Esophagus muscularis mucosa (tissue), 4 donors: ENCODE measurements at places on chromosomes 5 and 9.

GRCh38 chr9:8822667-8823025 lies 1023.1 kb upstream of the DMAC1 start:
- DNase-seq, result no peak
- no peak overlapping the region for H3K4me3 ChIP-seq
- no peaks in the 10 kb centered on the region for H3K27me3 ChIP-seq
- no peak overlapping the region for H3K27ac ChIP-seq
- H3K36me3 ChIP-seq, result no peaks in the 10 kb centered on the region

DNA sequence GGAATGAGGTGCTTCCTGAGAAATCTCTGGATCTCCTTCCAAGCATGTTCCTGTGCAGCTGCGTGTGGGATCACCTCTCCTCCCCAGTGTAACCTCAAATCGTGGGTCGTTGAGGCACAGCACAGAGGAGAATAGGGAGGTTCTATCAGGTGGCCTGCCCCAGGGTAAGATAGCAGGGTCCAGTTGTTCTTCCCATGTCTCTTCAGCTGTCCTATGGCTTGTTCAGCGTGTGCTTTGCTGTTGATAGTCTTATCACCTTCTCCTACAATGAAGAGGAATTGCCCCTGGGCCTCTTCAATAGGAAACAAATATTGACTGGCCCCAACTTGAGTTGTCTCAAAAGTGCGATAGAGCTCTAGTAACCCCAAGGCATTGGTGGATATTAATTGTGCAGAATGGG lies 22.4 kb downstream of the BAAT start:
- no peak for DNase-seq
- H3K27ac ChIP-seq, result no peak overlapping the region
- no peaks in the 10 kb centered on the region for H3K4me1 ChIP-seq

DNA sequence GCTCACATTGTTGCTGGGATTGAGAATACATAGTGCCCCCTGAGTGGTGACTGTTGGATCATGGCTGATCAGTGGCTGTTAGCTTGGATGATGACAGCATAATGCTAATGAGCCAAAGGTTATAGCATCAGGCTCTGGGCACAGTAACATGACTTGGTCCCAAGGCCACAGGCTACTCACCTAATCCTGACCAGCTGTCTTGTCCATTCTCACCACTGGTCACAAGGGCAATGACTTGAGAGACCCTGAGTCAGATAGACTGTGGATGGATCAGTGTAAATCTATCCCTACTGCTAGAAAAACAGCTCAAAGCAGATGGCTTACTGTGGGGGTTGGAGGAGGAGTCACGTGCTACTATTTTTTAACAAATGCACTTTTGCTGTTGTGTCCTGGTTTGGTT lies 74.7 kb downstream of the AOPEP start:
- H3K27ac ChIP-seq, result peak overlapping the region; percentile 53
- peaks cover 8% of the 10 kb centered on the region for H3K36me3 ChIP-seq
- no peak overlapping the region for H3K4me3 ChIP-seq
- H3K4me1 ChIP-seq, result peaks cover 24% of the 10 kb centered on the region
- no peak for DNase-seq

DNA sequence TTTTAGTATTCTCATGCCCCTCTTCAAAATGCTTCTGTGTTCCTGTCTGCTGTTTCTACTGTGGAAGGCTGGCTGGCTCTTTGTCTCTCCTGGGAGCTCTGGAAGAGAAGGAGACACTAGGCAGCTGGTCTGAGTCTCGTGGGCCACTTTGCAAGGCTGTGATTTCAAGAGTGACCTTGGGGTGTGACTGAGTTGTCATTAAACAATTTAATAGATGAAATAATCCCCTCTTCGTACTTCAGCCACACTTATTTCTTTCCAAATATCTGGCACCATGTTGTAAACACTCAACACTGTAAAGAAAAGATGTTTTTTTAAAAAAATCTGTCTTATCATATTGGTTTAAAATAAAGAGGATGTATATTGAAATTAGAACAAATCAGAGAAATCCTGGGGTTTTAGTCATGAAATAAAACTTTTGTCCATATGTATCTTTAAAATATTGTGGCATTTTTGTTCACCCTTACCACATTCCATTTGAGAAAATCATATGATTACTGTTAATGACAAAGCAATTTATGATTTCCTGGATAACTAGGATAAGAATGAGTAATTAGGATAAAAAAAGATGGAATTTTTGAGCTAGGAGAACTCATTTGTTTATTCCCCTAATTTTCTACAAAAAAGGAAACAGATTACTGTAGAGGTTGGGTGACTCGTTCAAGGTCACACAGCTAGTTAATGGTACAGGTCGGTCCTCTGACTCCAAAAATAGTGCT lies 200.8 kb downstream of the MAT2B start:
- no peak overlapping the region for H3K27ac ChIP-seq
- DNase-seq, result no peak
- no peaks in the 10 kb centered on the region for H3K4me1 ChIP-seq
- H3K27me3 ChIP-seq, result no peaks in the 10 kb centered on the region
- H3K36me3 ChIP-seq, result no peaks in the 10 kb centered on the region
- no peak overlapping the region for H3K4me3 ChIP-seq

GRCh38 chr9:89247431-89248353 lies 63.3 kb upstream of the CKS2 start:
- H3K4me1 ChIP-seq, result peaks cover 15% of the 10 kb centered on the region
- no peaks in the 10 kb centered on the region for H3K27me3 ChIP-seq
- no peak overlapping the region for H3K27ac ChIP-seq

DNA sequence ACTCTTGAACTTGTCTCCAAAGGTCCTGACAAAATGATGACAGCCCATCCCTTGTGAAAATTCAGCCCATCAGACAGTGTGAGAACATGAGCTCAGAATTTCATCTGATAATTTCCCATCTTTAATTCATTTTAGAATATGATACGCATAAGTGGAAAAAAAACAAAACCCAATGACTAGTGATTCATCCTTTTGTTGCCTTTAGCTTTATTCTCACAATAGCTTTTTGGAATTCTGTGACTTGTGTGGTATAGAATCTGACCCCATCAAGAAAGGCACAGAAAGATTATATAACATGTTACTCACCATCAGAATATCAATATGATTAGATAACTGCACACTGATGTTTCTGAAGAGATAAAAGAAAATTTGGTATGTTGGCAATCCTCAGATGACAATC lies 16.1 kb upstream of the TMED7 start:
- H3K4me3 ChIP-seq, result no peak overlapping the region
- H3K4me1 ChIP-seq, result no peaks in the 10 kb centered on the region
- DNase-seq, result no peak

DNA sequence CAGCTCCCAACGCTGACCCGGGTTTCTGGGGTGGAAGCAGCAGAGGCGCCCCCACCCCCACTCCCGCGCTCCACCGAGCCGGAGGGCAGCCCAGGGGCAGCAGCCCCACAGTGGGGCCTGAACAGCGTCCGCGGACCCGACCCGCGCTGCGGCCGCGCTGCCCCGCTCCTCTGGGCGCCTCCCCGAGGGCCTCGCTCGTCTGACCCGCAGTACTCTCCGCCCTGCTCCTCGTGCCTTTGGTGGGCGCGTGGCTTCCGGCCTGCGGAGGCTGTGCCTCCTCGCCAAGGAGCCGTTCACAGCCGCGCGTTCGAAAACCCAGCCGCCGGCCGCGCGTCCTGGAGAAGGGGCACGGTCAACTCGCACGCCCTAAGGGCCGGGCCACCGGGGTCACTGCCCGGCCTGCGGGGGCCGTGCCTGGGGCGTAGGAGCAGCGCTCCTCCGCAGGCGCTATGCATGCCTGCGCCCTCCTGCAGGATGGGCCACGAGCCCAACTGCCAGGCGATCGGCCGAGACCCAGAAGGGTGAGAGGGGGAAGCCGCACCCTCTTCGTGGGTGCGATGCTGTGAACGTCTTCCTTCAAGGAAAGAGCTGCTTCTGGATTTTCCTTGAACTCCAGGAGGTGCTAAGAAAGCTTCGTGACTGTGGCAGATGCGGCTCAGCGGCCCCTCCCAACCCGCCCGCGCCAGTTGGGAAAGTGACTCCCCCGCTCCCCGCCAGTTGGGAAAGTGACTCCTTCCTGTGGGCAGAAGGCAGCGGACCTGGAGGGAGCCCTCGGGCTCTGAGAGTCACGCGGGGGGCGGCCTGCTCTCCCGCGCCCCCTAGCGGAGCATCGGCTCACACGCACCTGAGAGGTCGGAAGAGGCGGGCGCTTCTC lies 82.7 kb downstream of the HSD17B3 start:
- DNase-seq, result no peak
- H3K36me3 ChIP-seq, result no peaks in the 10 kb centered on the region
- H3K27me3 ChIP-seq, result no peaks in the 10 kb centered on the region
- peak overlapping the region; percentile 36 for H3K4me3 ChIP-seq
- H3K4me1 ChIP-seq, result peaks cover 29% of the 10 kb centered on the region

- no peak overlapping the region for H3K4me3 ChIP-seq
- peaks cover 4% of the 10 kb centered on the region for H3K27me3 ChIP-seq
- H3K36me3 ChIP-seq, result no peaks in the 10 kb centered on the region
- no peak overlapping the region for H3K27ac ChIP-seq
These were observed 19.7 kb upstream of the OR2K2 start for GRCh38 chr9:111349766-111350165.

GRCh38 chr5:76591366-76591765 lies 31.8 kb downstream of the F2RL2 start:
- no peaks in the 10 kb centered on the region for H3K4me1 ChIP-seq
- DNase-seq, result no peak
- no peak overlapping the region for H3K27ac ChIP-seq
- no peaks in the 10 kb centered on the region for H3K36me3 ChIP-seq
- no peaks in the 10 kb centered on the region for H3K27me3 ChIP-seq

GRCh38 chr9:130426883-130427282 lies 17.9 kb upstream of the ASS1 start:
- no peak overlapping the region for H3K4me3 ChIP-seq
- no peaks in the 10 kb centered on the region for H3K27me3 ChIP-seq
- H3K4me1 ChIP-seq, result peaks cover 10% of the 10 kb centered on the region
- no peak for DNase-seq

DNA sequence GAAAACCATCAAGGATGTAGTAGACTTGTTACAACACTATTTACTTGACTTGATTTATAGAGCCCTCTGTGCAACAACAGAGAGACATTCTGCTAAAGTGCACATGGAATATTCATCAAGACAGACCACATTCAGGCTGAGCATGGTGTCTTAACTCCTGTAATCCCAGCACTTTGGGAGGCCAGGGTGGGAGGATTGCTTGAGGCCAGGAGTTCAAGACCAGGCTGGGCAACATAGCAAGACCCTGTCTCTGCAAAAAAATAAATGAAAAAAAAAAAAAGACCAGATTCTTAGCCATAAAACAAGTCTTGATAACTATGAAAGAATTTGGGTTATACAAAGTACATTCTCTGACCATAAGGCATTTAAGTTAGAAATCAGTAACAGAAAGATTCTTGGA lies 25.3 kb downstream of the DENND4C start:
- H3K4me3 ChIP-seq, result no peak overlapping the region
- H3K36me3 ChIP-seq, result no peaks in the 10 kb centered on the region
- H3K4me1 ChIP-seq, result peaks cover 24% of the 10 kb centered on the region
- no peak for DNase-seq

GRCh38 chr5:72096602-72097188 lies 10.6 kb upstream of the MAP1B start:
- no peak overlapping the region for H3K4me3 ChIP-seq
- no peaks in the 10 kb centered on the region for H3K36me3 ChIP-seq
- no peaks in the 10 kb centered on the region for H3K4me1 ChIP-seq
- H3K27me3 ChIP-seq, result no peaks in the 10 kb centered on the region

GRCh38 chr5:173913686-173914321 lies 25.7 kb downstream of the CPEB4 start:
- DNase-seq, result no peak
- H3K4me3 ChIP-seq, result no peak overlapping the region
- H3K36me3 ChIP-seq, result peaks cover 37% of the 10 kb centered on the region

- H3K4me3 ChIP-seq, result no peak overlapping the region
- no peaks in the 10 kb centered on the region for H3K36me3 ChIP-seq
- DNase-seq, result no peak
- H3K27ac ChIP-seq, result no peak overlapping the region
- H3K4me1 ChIP-seq, result no peaks in the 10 kb centered on the region
These were observed 488.1 kb upstream of the TLE4 start for GRCh38 chr9:79083621-79084020.

GRCh38 chr5:72749362-72749997 lies 67.0 kb upstream of the TNPO1 start:
- no peak for DNase-seq
- no peaks in the 10 kb centered on the region for H3K4me1 ChIP-seq
- no peaks in the 10 kb centered on the region for H3K27me3 ChIP-seq
- H3K36me3 ChIP-seq, result no peaks in the 10 kb centered on the region
- no peak overlapping the region for H3K4me3 ChIP-seq
- H3K27ac ChIP-seq, result no peak overlapping the region

- no peak overlapping the region for H3K27ac ChIP-seq
- no peak for DNase-seq
- H3K27me3 ChIP-seq, result no peaks in the 10 kb centered on the region
- no peaks in the 10 kb centered on the region for H3K36me3 ChIP-seq
- peaks cover 14% of the 10 kb centered on the region for H3K4me1 ChIP-seq
- no peak overlapping the region for H3K4me3 ChIP-seq
These were observed 418.6 kb upstream of the TYRP1 start for GRCh38 chr9:12274577-12274976.

- H3K4me1 ChIP-seq, result no peaks in the 10 kb centered on the region
- H3K27me3 ChIP-seq, result no peaks in the 10 kb centered on the region
- no peaks in the 10 kb centered on the region for H3K36me3 ChIP-seq
- H3K27ac ChIP-seq, result no peak overlapping the region
These were observed 16.2 kb downstream of the SLC25A48 start for GRCh38 chr5:135850671-135851070.

GRCh38 chr5:27458287-27458686 lies 419.9 kb upstream of the CDH9 start:
- no peaks in the 10 kb centered on the region for H3K4me1 ChIP-seq
- DNase-seq, result no peak
- no peak overlapping the region for H3K27ac ChIP-seq
- no peaks in the 10 kb centered on the region for H3K27me3 ChIP-seq
- H3K4me3 ChIP-seq, result no peak overlapping the region

- H3K4me1 ChIP-seq, result peaks cover 62% of the 10 kb centered on the region
- no peak for DNase-seq
- H3K27me3 ChIP-seq, result no peaks in the 10 kb centered on the region
- H3K27ac ChIP-seq, result peak overlapping the region; percentile 62
- H3K36me3 ChIP-seq, result no peaks in the 10 kb centered on the region
These were observed 520 bp downstream of the PCDH12 start for GRCh38 chr5:141957367-141957996.

GRCh38 chr5:91235271-91235694 lies 147.8 kb downstream of the ARRDC3 start:
- H3K27me3 ChIP-seq, result no peaks in the 10 kb centered on the region
- no peak for DNase-seq
- peaks cover 9% of the 10 kb centered on the region for H3K4me1 ChIP-seq
- no peak overlapping the region for H3K4me3 ChIP-seq

GRCh38 chr5:109102096-109102690 lies 307.6 kb downstream of the PJA2 start:
- no peak for DNase-seq
- no peaks in the 10 kb centered on the region for H3K36me3 ChIP-seq
- H3K27me3 ChIP-seq, result no peaks in the 10 kb centered on the region
